Activated CD4-positive, alpha-beta memory T cell treated with anti-CD3 and anti-CD28 coated beads for 36 hours (primary cell): ENCODE measurements at places on chromosomes 3 and 15. TPM values are rescaled to one million over a fixed set of nuclear protein-coding genes. Genes with fewer than 3 reads are reported as not detected.

- no peaks in the 10 kb centered on the region for H3K36me3 ChIP-seq
- no peaks in the 10 kb centered on the region for H3K4me1 ChIP-seq
Observed at GRCh38 chr3:168071591-168072322, 24.0 kb downstream of the GOLIM4 start.

GRCh38 chr3:45864760-45865519 lies 21.4 kb upstream of the CCR9 start:
- H3K4me3 ChIP-seq: no peak overlapping the region
- H3K27ac ChIP-seq: no peak overlapping the region
- peak; percentile 50 for DNase-seq
- peaks cover 60% of the 10 kb centered on the region for H3K27me3 ChIP-seq

Gene IL5RA
- 0.74 TPM for total RNA-seq

Gene KCTD6
- total RNA-seq: 8.6 TPM

Gene BCHE
- not detected for total RNA-seq

GRCh38 chr3:38264779-38265178 lies 833 bp upstream of the SLC22A13 start:
- H3K4me3 ChIP-seq: no peak overlapping the region
- DNase-seq: no peak
- no peak overlapping the region for H3K27ac ChIP-seq
- H3K36me3 ChIP-seq: peaks cover 2% of the 10 kb centered on the region

DNA sequence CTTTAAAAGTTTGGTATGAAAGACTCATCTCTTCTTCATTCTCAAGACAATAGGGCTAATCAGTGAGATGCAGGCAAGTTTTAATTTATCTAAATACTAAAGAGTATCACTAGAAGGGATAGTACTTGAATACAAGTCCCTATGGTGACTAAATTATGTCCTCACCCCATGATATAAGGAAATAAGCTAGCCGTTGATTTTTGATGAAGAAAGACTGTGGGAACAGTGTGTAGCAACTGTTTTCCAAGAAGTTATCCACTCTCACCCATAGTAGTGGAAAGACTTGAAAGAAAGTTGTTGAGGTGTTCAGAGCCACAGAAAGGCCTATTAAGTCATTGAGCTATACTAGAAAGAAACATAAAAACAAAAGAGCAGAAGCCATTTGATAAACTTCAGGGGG lies 36.7 kb downstream of the PIK3CA start:
- no peak overlapping the region for H3K4me3 ChIP-seq
- H3K4me1 ChIP-seq: peaks cover 38% of the 10 kb centered on the region
- no peaks in the 10 kb centered on the region for H3K27me3 ChIP-seq
- no peak overlapping the region for H3K27ac ChIP-seq

GRCh38 chr15:58214591-58215340 lies 76.6 kb downstream of the AQP9 start:
- H3K27ac ChIP-seq: no peak overlapping the region
- DNase-seq: no peak
- H3K4me1 ChIP-seq: no peaks in the 10 kb centered on the region
- H3K27me3 ChIP-seq: peaks cover 6% of the 10 kb centered on the region
- no peak overlapping the region for H3K4me3 ChIP-seq

Gene FANCD2OS
- not detected for total RNA-seq

Gene TRNT1
- 51.5 TPM for total RNA-seq

DNA sequence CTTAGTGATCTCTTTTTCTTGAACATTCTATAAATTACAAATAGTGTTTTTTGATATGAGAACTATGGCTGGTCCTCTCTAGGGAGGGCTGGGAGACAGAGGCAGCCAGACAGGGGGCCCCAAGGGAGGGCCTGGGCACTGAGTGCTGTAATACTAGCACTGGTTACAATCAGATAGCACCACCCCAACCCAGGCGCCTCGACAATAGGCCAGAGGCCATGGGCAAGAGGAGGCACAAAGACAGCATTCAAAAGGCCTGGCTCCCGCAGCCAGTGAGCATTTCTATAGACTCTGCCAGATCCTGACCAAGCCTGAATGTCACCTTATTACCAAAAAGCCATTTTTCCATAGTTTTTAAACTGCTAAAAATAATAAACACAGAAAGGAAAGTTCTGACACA lies 158.5 kb downstream of the THRB start:
- no peak for DNase-seq
- no peaks in the 10 kb centered on the region for H3K36me3 ChIP-seq
- H3K4me1 ChIP-seq: no peaks in the 10 kb centered on the region
- H3K27me3 ChIP-seq: no peaks in the 10 kb centered on the region
- no peak overlapping the region for H3K4me3 ChIP-seq
- no peak overlapping the region for H3K27ac ChIP-seq
